Caco-2 (cell line): ENCODE measurements at places on chromosomes 16 and 17. TPM values are rescaled to one million over a fixed set of nuclear protein-coding genes. Genes with fewer than 3 reads are reported as not detected.

DNA sequence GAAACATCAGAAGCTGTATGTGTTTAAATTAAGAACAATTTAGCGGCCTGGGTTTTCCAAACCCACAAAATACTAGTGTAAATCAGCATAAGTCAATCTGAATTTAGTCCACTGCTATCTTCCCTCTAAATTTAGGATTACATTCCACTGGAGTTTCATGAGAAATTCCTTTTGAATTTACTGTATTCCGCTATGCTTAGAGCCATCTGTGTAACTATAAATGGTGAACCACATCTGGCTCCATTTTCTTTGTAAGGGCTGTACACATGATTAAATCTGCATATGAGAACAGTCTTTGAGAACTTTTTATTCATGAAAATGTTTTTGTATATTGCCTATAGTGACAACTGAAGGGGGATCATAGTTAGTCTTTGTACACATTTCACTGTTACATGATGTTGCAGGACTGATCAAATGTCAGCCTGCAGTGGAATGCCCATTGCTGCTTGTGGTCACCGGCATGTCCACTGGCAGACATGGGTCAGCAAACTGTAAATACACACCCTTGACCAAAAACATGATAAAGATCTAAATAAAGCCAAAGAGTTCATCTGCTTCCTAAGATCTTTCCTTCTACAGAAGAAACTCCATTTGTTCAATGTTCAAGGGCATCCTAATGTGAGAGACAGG lies 36.8 kb downstream of the RPGRIP1L start:
- DNase-seq, result no peak
- no peaks in the 10 kb centered on the region for H3K4me1 ChIP-seq
- H3K4me3 ChIP-seq, result no peak overlapping the region
- H3K27me3 ChIP-seq, result no peaks in the 10 kb centered on the region
- no peak overlapping the region for H3K27ac ChIP-seq
- H3K36me3 ChIP-seq, result no peaks in the 10 kb centered on the region

KRTAP1-5 gene
- total RNA-seq, result not detected in 2 replicates

SLFN14 gene
- total RNA-seq, result not detected in 2 replicates

ST6GALNAC1 gene
- total RNA-seq, result 1.6 and 1.7 TPM in 2 replicates

DNA sequence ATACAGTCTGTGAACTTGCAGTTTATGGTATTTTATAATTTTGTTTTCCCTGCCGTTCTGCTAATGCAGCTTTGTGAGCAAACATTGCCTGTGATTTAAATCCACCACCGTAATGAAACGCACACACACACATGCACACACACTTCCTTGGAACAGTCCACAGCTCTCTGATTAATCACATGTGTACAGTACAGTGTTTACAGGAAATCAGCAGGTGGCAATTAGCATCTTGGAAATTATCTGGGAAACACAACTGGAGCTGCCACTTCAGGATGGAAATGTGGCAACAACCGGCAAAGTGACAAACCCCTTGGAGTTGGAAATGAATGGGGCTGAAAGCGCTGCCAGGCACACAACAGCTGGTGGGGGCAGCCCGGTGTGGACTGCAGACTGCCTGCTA lies 12.9 kb upstream of the ZKSCAN2 start:
- no peaks in the 10 kb centered on the region for H3K27me3 ChIP-seq
- no peak overlapping the region for H3K4me3 ChIP-seq
- H3K27ac ChIP-seq, result no peak overlapping the region
- H3K4me1 ChIP-seq, result no peaks in the 10 kb centered on the region

- H3K4me3 ChIP-seq, result no peak overlapping the region
- H3K27ac ChIP-seq, result no peak overlapping the region
- H3K4me1 ChIP-seq, result peaks cover 28% of the 10 kb centered on the region
- DNase-seq, result no peak
These were observed 2.9 kb downstream of the CMC2 start for GRCh38 chr16:81003610-81004460.

FSCN2 gene
- total RNA-seq, result 2.1 and 2.9 TPM in 2 replicates

TPSD1 gene
- not detected in 2 replicates for total RNA-seq

- H3K4me1 ChIP-seq, result peaks cover 33% of the 10 kb centered on the region
- DNase-seq, result peak; percentile 24
- H3K36me3 ChIP-seq, result peaks cover 2% of the 10 kb centered on the region
- H3K27ac ChIP-seq, result peak overlapping the region; percentile 60
- no peak overlapping the region for H3K4me3 ChIP-seq
These were observed 39.7 kb downstream of the ARHGAP17 start for GRCh38 chr16:24975428-24975889.

KRTAP4-1 gene
- 0.49 TPM in 1 of 2 replicates, not detected in the other for total RNA-seq

GRCh38 chr17:42307362-42307927 lies 19.1 kb downstream of the STAT5A start:
- no peak overlapping the region for H3K4me3 ChIP-seq
- no peak overlapping the region for H3K27ac ChIP-seq
- DNase-seq, result no peak
- no peaks in the 10 kb centered on the region for H3K27me3 ChIP-seq

DNA sequence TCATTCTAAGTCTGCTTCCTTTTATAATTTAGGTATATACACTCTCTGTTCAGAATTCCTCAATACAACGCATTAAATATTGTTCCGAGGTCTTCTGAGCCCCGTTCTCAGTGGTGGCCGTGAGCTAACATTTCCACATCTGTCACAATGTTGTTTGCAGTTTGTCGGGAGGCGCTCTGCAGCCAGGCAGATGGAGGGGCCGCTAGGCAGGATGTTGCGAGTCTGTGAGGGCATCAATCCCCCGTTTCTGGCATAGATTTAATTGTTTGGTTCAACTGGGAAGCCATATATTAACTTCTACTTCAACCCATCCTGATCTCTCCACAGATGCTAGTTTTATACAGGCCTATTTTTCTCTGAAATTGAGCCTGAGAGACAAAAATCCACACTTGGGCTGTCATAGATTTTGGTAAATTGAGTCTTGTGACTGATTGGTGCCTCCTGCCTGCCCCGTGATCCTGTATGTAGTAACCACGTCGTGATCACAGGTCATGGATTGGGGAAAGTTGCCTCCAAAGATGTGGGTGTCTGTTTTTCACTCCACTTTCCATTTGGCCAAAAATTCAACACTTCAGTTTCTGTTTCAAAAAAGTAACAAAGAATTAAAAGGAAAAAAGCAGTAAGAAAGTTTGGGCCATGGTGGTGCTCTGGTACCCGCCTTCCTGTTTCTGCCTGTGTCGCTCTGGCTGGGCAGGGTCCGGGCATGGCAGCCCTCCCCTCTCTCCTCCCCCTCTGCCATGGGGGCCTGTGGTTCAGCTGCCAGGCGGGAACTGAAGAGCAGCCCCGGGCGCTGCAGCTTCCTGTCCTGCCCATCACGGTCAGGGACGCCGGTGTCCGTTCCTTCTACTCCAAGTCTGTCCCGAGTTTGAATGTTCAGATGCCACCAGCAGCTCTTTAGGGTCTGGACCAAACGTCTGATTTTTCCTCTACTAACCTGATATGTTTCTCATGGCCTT lies 41.5 kb downstream of the RPTOR start:
- no peak overlapping the region for H3K27ac ChIP-seq
- no peaks in the 10 kb centered on the region for H3K36me3 ChIP-seq
- no peaks in the 10 kb centered on the region for H3K27me3 ChIP-seq
- no peak overlapping the region for H3K4me3 ChIP-seq

- DNase-seq, result no peak
- H3K36me3 ChIP-seq, result no peaks in the 10 kb centered on the region
- H3K27ac ChIP-seq, result no peak overlapping the region
- no peaks in the 10 kb centered on the region for H3K27me3 ChIP-seq
- no peak overlapping the region for H3K4me3 ChIP-seq
These were observed 64.8 kb downstream of the SPECC1 start for GRCh38 chr17:20074001-20074400.

LRRC37A2 gene
- total RNA-seq, result 13.5 and 14.7 TPM in 2 replicates

CYBA gene
- total RNA-seq, result 351 and 377 TPM in 2 replicates

ITGA2B gene
- 5.9 and 6.9 TPM in 2 replicates for total RNA-seq

- H3K27ac ChIP-seq, result no peak overlapping the region
- H3K27me3 ChIP-seq, result no peaks in the 10 kb centered on the region
- no peaks in the 10 kb centered on the region for H3K4me1 ChIP-seq
- no peak overlapping the region for H3K4me3 ChIP-seq
- no peaks in the 10 kb centered on the region for H3K36me3 ChIP-seq
These were observed 28.5 kb downstream of the SYCE1L start for GRCh38 chr16:77227745-77228144.

DNAAF1 gene
- 0.07 TPM in 1 of 2 replicates, not detected in the other for total RNA-seq

GRCh38 chr17:31754239-31754945 lies 104.7 kb downstream of the COPRS start:
- peak; percentile 22 for DNase-seq
- H3K27me3 ChIP-seq, result no peaks in the 10 kb centered on the region
- no peaks in the 10 kb centered on the region for H3K36me3 ChIP-seq
- peak overlapping the region; percentile 54 for H3K27ac ChIP-seq

- no peak overlapping the region for H3K27ac ChIP-seq
- no peaks in the 10 kb centered on the region for H3K27me3 ChIP-seq
- DNase-seq, result peak; percentile 85
- no peaks in the 10 kb centered on the region for H3K4me1 ChIP-seq
- H3K36me3 ChIP-seq, result no peaks in the 10 kb centered on the region
- no peak overlapping the region for H3K4me3 ChIP-seq
These were observed 14.0 kb upstream of the DPEP1 start for GRCh38 chr16:89599451-89599858.

MEIOB gene
- not detected in 2 replicates for total RNA-seq

ZG16 gene
- 1.4 and 1.9 TPM in 2 replicates for total RNA-seq

KRTAP3-2 gene
- total RNA-seq, result not detected in 2 replicates

SLFN11 gene
- not detected in 2 replicates for total RNA-seq

DNA sequence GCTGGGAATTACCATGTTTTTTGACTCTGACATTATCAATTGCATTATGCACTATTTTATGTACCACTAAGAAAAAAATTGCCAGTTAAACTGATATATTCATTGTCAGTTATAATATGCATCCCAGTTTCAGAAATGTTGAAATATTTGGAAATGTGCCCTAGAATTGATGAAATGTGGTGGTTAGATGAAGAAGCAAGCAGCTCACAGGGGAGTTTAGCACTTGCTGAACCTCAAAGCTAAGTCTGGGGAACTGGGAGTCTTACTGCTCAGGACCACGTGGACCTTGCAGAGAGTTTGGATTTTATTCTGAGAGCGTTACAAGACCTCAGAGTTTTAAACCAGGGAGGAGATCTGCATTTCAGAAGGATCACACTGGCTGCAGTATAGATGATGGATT lies 67.9 kb downstream of the TNRC6C start:
- H3K4me3 ChIP-seq, result no peak overlapping the region
- no peaks in the 10 kb centered on the region for H3K36me3 ChIP-seq
- no peaks in the 10 kb centered on the region for H3K27me3 ChIP-seq
- no peaks in the 10 kb centered on the region for H3K4me1 ChIP-seq
- H3K27ac ChIP-seq, result no peak overlapping the region

GRCh38 chr17:17542906-17543635 lies 46.9 kb upstream of the RASD1 start:
- H3K4me3 ChIP-seq, result no peak overlapping the region
- H3K27ac ChIP-seq, result no peak overlapping the region
- H3K27me3 ChIP-seq, result no peaks in the 10 kb centered on the region
- H3K36me3 ChIP-seq, result no peaks in the 10 kb centered on the region
- no peak for DNase-seq

ADORA2B gene
- 1.5 and 2.5 TPM in 2 replicates for total RNA-seq

SULT1A1 gene
- total RNA-seq, result 8.9 and 9.1 TPM in 2 replicates

DNA sequence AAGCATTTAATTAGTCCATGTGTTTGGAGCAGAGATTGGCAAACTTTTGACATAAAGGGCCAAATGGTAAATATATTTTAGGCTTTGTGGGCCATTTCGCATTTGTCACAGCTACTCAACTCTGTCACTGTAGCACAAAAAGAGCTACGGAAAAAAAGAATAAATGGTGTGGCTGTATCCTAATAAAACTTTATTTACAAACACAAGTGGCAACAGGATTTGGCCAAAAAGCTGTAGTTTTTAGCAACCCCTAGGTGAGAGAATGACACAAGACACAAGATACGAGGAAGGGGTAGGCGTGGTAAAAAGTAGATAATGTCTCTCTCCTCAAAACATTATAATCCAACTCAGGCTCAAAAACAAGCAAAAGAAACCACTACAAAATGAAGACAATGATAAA lies 66.5 kb downstream of the TTC19 start:
- no peak overlapping the region for H3K27ac ChIP-seq
- H3K27me3 ChIP-seq, result no peaks in the 10 kb centered on the region
- no peaks in the 10 kb centered on the region for H3K36me3 ChIP-seq
- H3K4me3 ChIP-seq, result no peak overlapping the region
- no peak for DNase-seq
- no peaks in the 10 kb centered on the region for H3K4me1 ChIP-seq

DNA sequence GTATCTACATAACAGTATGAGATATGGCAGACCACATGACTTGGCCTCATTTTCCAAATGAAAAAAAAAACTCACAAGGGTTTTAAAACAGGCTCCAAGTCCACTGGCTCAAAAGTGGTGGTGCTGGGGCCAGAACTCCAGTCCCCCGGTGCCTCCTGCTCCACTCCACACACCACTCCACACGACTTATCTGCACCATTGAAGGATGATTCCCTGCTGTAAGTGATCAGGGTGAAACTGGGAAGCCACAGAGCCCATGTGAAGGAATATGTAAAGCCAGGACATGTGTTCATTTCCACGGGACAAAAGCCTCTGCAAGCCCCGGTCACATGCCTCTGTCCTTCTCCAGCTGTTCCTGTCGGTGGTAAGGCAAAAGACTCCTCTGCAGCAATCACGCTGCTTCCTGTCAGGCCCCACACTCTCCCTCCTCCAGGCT lies 97.2 kb downstream of the ZNF18 start:
- H3K4me1 ChIP-seq, result no peaks in the 10 kb centered on the region
- no peaks in the 10 kb centered on the region for H3K27me3 ChIP-seq
- no peak overlapping the region for H3K4me3 ChIP-seq
- no peaks in the 10 kb centered on the region for H3K36me3 ChIP-seq

CACNA1G gene
- total RNA-seq, result 1.4 and 1.6 TPM in 2 replicates

MRPL45 gene
- 82.7 and 83.6 TPM in 2 replicates for total RNA-seq

FBXO39 gene
- total RNA-seq, result not detected in 2 replicates

- no peak overlapping the region for H3K4me3 ChIP-seq
- no peak for DNase-seq
- H3K27me3 ChIP-seq, result no peaks in the 10 kb centered on the region
- no peaks in the 10 kb centered on the region for H3K4me1 ChIP-seq
- no peak overlapping the region for H3K27ac ChIP-seq
These were observed 1.1 kb downstream of the ABCA9 start for GRCh38 chr17:69059458-69060175.

KREMEN2 gene
- total RNA-seq, result 1.9 and 2.2 TPM in 2 replicates

DNA sequence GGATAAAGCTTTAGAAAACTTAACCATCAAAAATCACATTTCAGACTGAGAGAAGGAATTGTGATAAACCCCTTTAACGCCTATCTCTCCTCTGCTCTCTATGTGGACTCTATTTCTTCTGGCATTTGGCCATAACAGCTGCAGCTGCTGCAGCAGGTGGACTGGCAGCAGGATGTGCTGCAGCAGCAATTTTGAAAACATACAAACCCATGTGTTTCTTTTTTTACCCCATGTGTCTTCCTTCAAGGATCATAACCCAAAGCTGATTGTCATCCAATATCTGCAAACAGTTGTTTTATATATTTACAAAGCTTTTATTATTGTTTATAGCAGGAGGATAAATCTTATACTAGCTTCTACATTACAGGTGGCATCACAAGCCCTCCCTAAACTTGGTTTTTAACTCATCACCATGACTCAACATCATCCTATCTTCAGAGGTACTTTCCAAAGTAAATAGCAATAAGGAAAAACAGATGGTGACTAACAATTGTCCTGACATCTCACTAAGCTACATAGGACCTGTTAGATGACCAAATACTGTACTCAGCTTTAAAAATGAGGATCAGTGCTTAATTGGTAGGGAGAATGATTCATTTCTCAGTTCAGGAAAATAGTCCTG lies 14.5 kb upstream of the KRTAP9-2 start:
- no peak overlapping the region for H3K27ac ChIP-seq
- H3K36me3 ChIP-seq, result no peaks in the 10 kb centered on the region
- H3K4me3 ChIP-seq, result no peak overlapping the region
- no peaks in the 10 kb centered on the region for H3K27me3 ChIP-seq
- H3K4me1 ChIP-seq, result no peaks in the 10 kb centered on the region
- DNase-seq, result no peak
